ENCODE measurements at places on chromosomes 11 and 22.

GRCh38 chr22:24146194-24146616, 35.1 kb upstream of the SUSD2 start:
- DNase-seq = no peak

GRCh38 chr22:25555586-25555985, 8.9 kb upstream of the GRK3 start:
- no peak for DNase-seq

DNA sequence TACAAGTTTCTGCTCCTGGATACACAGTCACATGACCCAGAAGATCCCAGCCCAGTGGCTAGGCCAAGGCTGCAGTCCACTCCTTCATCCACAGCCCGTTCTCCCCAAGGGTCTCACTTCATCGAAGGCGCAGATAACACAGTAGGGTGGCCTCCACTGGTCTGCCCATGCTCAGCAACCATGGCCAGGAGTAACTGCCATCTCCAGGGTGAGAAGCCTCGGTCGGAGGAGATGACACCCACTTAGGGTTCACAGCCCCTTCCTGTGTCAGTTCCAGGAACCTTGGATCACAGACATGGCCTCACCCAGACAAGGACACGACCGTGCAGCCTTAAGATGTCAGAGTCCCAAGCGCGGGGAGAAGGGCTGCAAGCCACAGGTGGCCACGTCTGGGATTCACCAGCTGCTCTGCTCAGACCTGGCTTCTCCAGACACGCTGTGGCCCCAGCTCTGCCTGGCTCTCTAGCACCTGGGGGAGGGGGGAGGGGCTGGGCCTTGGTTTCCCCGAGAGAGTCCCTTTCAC, 2.6 kb downstream of the BET1L start:
- DNase-seq = no peak

DNA sequence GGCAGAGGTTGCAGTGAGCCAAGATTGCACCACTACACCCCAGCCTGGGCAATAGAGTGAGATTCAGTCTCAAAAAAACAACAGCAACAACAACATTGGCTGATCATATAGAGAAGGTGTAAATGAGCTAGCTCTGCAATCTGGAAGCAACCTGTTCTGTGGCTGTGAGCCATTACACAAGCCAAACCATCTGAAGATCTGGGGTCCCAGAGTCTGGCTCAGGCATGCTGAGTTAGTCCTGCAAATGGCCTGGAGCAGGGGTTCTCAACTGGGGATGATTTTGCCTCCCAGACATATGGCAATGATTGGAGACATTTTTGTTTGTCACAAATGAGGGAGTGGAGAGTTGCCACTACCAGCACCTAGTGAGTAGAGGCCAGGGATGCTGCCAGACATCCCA, 42.3 kb upstream of the RAB1B start:
- no peak for DNase-seq

DNA sequence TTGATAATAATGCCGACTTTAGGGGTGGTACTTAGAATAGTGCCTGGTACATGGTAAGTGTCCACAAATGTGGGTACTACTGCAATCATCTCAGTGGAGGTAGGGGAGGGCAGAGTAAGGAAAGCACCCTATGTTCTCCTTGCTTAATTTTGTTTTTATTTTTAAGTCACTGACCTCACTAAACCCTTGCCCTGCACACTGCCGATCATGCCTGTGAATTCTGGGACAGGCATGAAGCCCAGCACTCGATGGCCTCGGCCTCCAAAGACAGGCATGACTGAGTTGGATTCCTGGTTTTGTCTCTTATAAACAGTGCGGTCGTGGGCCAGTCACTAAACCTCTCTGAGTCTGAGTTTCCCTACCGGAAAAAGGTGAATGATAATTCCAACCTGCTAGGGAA, 6.9 kb downstream of the LGALS12 start:
- no peak for DNase-seq

DNA sequence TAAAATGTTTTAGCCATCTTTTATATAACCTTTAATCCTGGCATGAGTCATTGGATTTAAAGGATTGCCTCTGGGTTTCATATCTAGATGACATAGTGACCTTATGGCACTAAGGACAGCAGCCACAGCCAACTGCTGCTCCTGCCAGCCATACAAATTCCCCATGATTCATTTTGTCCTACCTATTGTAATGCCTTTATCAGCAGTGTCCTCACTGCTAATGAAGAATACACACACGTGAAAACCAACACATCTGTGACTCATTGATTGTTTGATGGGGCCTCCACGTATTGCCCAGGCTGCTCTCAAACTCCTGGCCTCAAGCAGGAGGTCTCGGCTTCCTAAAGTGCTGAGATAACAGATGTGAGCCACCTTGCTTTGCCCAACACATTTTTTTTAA, 1.8 kb downstream of the LDHAL6A start:
- no peak for DNase-seq

- DNase-seq = no peak
These were observed 9.9 kb downstream of the SYNGR1 start for GRCh38 chr22:39359659-39360195.

GRCh38 chr22:24564376-24565058, 8.7 kb downstream of the SNRPD3 start:
- no peak for DNase-seq

- DNase-seq = no peak
These were observed 1.4 kb upstream of the AMOTL1 start for GRCh38 chr11:94766713-94767206.

DNA sequence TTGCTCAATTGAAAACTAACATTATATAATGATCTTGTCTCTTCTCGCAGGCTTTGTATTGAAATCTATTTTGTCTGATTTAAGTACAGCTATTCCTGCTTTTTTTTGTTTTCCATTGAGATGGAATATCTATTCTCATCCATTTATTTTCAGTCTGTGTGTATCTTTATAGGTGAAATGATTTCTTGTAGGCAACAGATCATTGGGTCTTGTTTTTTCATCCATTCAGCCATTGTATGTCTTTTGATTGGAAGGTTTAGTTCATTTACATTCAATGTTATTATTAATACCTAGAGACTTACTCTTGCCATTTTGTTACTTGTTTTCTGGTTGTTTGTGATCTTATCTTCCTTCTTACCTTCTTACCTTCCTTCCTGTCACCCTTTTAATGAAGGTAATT, 77.8 kb upstream of the TRPC6 start:
- DNase-seq = no peak

DNA sequence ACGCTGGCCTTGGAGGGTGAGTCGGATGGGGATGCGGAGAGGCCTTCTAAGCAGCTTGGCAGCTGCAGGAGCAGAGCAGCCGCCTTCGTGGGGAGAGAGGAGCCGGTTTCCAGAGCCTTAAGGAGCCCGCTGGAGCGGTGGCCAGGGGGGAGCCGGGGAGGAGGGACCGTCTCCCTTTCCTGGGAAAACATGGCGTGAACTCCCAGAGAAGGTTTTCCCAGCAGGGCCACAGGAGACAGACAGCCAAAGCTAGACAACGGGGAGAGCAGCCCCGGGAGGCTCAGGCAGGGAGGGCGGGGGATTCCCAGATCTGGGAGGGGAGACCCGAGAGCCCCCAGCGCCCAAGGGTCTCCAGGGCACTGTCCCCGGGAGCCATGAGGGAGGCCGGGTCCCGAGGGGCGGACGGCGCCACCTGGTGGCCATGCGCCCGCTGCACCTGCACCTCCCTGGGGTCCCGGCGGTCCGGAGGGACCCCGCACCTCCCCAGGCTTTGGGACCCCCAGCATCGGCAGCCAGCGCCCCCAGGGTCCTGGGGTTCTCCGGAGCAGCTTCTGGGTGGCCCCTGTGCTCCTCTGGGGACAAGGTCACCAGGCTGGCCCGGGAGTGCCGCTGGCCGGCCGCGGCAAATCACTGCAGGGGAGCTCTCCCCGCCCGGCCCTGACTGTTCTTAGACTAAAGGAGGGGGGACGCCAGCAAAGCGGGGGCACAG, 2.4 kb upstream of the SYT8 start:
- no peak for DNase-seq

- no peak for DNase-seq
These were observed 19.4 kb upstream of the MALAT1 start for GRCh38 chr11:65479184-65480145.

- DNase-seq = no peak
These were observed 38.2 kb downstream of the BRD1 start for GRCh38 chr22:49789289-49790141.

DNA sequence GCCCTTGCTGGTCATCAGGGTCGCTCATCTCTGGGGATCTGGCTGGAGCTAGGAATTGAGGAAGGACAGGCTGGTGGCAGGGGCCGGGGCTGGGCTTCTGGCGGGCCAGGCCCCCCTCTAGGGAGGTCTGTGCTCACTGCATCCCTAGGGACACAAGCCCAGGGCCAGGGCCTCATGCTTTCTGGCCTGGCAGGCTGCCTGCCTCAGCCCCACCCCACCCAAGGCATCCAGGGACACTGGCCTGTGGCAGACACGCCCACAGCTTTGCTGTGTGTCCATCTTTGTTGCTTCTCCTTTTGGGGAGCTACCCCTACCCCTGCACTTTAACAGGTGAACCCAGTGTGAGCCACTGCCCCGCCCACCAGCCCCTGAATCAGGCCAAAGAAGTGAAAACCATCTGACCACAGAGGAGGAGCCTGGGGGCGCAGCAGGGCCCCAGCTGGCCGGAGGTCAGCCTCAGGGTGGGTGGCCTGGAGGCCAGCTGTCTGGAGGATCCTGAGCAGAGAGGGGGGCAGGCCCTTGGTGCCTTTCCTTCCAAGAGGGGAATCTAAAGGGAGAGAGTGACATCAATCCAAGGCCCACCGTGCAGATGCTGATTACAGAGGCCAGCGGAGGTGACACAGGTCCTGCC, 26.8 kb upstream of the CELSR1 start:
- DNase-seq = no peak

DNA sequence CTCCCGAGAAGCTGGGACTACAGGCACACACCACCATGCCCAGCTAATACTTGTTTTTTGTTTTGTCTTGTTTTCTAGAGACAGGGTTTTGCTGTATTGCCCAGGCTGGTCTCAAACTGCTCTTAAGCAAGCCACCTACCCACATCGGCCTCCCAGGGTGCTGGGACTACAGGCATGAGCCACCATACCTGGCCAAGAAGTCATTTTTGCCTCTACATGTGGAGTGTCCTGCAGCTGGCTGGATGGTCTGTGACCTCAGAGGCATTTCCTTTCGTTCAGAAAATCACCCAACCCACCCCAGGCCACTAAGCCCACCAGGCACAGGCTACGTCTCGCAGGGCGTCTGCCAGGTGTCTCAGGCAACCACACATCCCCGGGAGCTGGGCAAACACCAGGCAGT, 12.8 kb downstream of the SHANK2 start:
- no peak for DNase-seq

- no peak for DNase-seq
These were observed 44.7 kb upstream of the TTLL12 start for GRCh38 chr22:43231724-43232034.

DNA sequence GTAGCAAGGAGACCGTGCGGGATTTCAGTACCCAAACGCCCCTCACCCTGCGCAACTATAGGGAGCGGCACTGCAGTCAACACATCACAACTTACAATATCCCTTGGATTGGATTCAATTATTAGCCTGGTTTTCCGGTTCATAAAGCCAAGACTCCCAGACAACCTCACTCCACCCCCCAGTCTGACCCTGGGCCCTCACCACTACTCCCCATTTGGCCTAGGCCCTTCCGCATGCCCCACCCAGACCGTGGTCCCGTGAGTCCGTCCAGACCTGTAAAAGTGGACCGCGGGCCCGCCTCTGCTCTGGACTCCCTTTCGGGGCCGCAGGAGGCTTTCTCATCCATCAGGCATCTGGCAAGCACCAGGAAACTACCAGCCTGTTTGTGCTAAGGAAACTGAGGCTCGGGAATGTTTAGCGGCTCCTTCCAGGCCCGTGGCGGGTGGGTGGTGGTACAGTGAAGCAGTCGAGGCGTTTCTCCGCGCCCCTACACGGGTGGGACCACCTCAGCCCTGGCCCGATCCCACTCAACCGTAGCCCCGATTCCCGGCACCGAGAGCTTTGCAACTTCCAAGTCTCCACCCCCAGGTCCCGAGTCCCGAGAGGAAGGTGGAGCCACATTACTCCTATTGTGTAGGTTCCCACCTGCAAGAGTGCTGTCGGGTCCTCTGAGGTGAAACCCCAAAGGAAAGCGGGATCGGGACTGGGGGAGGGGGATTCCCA, 679 bp upstream of the DPP3 start:
- no peak for DNase-seq

- DNase-seq = peak; percentile 83
These were observed 8.1 kb downstream of the MALAT1 start for GRCh38 chr11:65506772-65507505.

- no peak for DNase-seq
These were observed 967 bp upstream of the ARVCF start for GRCh38 chr22:20017622-20017958.

DNA sequence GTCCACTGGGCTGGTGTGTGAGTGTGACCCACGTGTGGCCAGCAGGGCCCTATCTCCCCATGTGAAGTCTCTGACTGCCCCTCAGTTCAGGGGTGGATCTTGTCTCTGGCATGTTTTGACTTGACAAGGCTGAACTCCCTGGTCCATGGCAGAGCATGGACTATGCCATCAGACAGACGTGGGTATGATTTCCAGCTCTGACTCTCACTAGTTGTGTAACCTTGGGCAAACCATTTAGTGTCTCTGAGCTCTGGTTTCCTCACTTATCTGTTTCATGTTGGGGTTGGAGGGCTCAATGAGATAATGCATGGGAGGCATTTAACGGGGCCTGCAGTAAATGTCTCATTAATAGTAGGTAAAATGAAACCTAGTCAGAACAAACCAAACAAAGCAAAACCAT, 254.5 kb upstream of the NARS2 start:
- DNase-seq = no peak

DNA sequence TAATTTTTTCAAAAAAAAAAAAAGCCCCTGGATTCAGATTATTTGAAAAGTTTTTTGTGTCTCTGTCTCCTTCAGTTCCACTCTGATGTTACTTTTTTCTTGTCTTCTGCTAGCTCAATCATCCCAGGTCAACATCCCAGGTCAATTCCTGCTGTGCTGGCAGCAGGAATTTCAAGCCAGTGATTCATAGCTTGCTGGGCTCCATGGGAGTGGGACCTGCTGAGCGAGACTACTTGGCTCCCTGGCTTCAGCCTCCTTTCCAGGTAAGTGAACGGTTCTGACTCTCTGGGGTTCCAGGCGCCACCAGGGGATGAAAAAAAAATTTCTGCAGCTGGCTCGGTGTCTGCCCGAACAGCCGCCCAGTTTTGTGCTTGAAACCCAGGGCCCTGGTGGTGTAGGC, 31.4 kb downstream of the PLAAT5 start:
- DNase-seq = no peak

GRCh38 chr11:133582750-133583149, 50.4 kb upstream of the OPCML start:
- DNase-seq = no peak

GRCh38 chr11:21567645-21568290, 625.1 kb upstream of the ANO5 start:
- DNase-seq = no peak

Data from HFF-Myc (cell line).